ENCODE measurements at places on chromosomes 2 and 18.

DNA sequence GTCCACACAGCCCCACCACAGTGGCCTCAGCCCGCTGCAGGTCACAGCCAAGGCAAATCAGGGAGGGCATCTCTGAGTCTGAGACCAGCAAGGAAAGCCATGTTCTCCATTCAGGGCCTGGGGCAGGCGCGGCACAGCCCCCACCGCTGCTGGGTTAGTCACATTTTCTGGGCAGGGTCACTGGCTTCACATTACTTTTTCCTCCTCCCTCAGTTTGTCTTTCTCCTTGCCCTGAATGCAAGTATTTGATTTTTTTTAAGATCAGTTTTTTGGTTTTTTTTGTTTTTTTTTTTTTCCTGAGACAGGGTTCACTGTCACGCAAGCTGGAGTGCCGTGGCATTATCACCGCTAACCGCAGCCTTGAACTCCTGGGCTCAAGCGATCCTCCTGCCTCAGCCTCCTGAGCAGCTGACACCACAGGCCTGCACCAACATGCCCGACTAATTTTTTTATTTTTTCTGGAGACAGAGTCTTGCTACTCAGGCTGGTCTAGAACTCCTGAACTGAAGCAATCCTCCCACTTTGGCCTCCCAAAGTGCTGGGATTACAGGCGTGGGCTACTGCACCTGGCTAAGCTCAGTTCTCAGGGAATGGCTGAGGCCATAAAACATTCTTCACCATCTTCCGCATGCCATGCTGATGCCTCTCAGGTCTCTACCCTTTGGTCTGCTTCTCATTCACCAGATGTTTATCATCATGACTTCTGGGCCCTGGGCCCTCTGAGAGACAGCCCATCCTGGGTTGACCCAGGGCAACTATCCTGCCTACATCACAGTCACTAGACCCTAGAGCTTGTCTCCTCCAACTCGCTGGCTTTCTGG is 628 bp upstream of the CAPG start:
- no peak for DNase-seq

- DNase-seq: no peak
These were observed 533.8 kb upstream of the ACVR2A start for GRCh38 chr2:147311058-147311430.

DNA sequence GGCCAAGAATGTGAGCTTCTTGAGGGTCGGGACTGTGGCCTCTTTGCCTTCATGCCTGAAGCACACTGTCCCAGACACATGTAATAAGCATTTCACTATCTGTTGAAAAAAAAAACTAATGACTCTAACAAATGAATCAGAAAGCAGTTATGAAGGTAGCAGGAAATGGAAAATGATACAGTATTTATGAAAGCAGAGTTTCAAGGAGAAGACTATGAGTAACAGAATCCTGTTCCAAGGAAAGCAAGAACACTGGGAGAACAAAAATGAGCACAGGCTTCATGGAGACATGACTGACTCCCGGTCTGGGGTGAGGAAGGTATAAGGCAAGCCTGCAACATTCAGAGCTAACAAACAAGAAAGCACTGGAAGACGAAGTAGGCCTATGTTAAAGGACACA is 190.8 kb downstream of the RNF152 start:
- no peak for DNase-seq

- DNase-seq: no peak
These were observed 7.9 kb downstream of the TMEM18 start for GRCh38 chr2:669323-669722.

DNA sequence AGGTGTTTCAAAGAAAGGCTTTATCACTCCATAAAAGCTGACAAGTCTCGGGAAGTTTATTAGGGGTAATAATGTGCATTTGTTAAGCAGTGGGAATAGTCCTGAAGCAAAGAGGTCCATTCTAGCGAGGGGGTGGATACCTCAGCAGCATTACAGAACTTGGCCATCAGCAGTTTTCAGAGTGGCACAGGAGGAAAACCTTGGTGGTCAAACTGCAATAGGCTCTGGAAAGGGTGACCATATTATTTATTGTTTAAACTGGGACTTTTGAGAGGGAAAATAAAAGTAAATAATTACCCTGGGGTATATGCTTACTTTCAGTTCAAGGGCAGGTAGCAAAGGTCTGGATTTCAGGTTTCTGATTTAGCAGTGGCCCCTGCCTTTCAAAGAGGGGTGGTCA is 115.5 kb upstream of the KLHL14 start:
- no peak for DNase-seq

- no peak for DNase-seq
These were observed 336.2 kb downstream of the EPHA4 start for GRCh38 chr2:221235941-221236340.

- DNase-seq: no peak
These were observed 29.0 kb downstream of the SESTD1 start for GRCh38 chr2:179235463-179236108.

DNA sequence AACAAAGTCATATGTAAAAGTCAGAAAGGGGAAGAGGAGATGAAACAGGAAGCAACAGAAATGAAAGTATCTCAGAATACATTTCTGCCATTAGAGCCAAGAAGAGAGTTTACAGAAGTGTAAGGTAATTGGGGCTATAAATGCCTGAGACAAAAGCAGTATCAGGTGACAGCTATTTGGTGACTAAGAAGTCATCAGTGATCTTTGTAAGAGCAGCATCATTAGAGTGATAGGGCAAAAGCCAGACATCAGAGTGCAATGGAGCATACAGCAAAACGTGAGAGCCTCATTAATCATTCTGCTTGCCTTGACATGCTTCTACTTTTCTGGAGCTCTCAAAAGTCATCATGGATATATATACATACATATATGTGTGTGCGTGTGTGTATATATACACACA is 804.7 kb upstream of the PIK3C3 start:
- DNase-seq: no peak

DNA sequence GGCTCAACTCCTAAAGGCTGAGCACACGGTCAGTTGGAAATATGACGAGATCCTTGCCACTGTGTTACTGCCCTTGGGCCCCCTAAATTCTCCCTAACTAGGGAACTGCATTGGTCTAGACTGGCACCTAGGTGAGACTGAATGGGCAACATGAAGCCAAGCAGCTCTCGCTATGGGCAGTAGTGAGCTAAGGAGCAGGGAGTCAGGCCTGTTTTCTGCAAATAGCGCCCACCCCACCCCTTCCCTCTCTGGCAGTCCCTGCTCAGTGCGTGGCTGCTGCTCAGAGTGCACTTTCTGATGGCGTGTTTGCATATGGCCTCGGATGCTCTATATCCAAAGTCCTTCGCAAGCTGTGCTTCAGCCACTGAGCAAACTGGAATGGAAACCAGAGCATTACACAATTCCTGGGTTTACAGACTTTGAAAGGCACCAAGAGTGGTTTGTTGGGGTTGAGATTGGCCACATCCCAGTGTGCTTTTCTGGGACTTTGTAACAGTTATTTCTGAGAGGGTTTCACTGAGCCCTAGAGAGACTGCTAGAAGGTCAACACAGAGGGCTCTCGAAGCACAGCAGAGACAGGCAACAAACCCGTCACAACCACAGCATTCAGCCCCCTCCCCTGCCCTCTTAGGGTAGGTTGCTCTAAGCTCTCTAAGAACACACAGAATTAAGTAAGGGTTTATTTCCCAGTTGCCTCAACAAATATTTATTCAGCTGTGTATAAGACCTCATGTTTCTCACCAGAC is 419.9 kb downstream of the STK39 start:
- DNase-seq: no peak

DNA sequence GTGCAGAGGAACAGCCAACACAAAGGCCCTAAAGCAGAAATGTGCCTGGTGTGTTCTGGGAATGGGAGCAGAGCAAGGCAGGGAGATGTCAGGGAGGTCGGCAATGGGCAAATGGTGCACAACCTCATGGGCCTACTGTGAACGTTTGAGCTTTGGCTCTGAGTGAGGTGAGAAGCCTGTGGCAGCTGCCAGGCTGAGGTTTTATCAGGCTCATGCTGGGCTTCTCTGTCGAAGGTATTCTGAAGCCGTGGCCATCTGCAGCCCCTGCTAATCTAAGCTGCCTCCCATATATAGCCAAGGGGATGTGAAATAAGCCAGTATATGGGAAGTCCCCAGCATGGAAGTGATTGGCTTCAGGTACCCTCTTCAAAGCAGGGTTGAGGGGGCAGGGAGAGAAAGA is 193.3 kb downstream of the SLC4A3 start:
- no peak for DNase-seq

Data from hematopoietic multipotent progenitor cell (in vitro differentiated cells).